ENCODE measurements at places on chromosomes 11 and 22.

DNA sequence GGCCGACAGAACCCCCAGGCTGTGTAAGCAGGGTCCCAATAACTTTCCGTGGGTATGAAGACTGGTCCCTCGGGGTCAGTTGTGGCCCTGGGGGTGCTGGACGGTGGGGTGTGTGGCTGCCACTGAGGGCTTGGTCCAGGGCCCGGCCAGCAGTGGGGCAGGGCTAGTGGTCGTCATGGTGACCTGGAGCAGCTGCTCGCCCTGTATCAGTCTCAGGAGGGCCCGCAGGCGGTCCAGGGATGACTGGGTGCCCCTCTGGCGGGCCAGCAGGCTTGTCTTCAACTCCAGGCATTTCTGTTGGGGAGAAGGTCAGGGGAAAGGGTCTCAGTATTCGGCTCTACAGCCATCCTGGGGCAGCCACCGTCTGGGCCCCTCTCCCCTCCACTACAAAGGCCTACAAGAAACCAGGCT lies 126.8 kb downstream of the PHF21B start:
- DNase-seq = peak; percentile 46

DNA sequence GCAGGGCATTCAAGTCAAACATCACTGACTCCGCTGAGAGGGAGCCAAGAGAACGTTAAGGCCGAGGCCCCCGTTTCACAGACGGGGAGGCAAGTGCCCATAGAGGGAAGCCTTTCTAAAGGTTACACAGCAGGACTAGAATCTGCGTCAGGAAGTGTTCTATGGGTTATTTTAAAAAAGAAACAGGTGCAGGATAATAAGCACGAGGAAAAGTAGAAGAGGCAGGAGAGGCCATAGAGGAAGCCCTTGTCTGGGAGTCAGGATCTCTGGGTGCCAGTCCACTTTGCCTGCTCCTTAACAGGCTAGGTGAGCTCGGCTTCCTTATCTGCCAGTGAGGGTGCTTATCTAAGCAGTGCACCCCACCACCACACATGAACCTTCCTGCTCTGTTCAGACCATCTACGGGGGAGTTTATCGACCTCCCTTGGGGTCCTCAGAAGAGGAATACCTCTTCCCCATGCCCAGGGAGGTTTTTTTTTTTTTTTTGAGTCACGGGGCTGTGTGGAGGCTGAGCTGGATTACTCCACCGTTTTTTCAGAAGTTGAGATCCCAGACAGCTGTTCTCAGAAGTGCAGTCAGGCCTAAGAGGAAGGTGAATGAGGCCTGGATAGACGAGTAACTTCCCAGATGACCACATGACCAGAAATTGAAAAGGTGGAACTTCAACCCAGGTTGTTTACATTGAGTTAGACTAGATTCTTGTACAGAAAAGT lies 1.2 kb upstream of the FCHSD2 start:
- peak; percentile 62 for DNase-seq

DNA sequence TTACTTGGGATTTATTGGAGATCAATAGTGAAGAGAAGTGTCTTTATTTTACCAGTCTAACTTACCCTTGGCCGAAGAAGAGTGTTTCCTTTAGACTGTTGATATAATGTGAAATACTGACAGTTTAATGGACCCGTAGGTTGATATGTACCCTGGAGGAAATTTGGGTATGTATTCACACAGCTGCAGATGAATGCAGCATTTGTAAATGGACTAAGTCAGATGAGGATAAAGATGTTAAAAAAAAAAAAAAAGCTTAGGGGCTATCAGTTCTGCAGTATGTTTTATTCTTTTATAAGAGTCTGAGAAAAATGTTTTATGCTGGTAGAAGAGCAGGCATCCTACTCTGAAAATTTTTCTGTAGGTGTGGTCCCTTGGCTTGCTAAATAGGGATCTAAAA lies 2.7 kb downstream of the REXO2 start:
- no peak for DNase-seq

GRCh38 chr11:119700536-119701346 lies 28.3 kb downstream of the NECTIN1 start:
- DNase-seq = no peak

DNA sequence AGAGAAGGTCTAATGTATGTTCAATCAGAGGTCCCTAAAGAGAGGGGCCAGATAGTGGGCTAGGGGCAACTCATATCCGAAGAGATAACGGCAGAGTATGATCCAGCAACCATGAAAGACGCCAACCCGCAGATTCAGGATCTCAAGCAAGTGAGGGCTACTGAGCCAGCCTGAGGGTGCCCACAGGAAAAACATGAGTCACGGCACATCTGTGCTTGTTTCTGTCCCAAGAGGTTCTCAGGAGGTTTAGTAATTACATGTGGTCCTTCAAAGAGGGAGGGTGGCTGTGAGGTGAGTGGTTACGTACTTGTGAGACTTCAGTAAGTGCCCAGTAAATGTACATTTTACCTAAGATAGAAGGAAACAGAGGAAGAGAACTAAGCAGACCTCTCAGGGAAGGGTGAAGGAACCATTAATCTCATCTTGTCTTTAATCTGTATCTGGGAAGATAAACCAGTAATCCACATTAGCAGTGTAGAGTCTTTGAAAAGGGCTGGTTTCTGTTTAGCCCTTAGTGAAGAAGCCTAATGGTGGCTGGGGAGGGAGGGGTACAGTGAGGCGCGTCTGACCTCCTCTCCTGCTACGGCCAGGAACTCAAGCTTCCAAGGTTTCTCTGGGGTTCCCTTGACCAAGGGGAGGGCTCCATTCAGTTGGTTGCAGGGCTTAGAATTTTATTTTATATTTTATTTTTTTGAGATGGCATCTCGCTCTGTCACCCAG lies 10.2 kb downstream of the SIRT3 start:
- no peak for DNase-seq

DNA sequence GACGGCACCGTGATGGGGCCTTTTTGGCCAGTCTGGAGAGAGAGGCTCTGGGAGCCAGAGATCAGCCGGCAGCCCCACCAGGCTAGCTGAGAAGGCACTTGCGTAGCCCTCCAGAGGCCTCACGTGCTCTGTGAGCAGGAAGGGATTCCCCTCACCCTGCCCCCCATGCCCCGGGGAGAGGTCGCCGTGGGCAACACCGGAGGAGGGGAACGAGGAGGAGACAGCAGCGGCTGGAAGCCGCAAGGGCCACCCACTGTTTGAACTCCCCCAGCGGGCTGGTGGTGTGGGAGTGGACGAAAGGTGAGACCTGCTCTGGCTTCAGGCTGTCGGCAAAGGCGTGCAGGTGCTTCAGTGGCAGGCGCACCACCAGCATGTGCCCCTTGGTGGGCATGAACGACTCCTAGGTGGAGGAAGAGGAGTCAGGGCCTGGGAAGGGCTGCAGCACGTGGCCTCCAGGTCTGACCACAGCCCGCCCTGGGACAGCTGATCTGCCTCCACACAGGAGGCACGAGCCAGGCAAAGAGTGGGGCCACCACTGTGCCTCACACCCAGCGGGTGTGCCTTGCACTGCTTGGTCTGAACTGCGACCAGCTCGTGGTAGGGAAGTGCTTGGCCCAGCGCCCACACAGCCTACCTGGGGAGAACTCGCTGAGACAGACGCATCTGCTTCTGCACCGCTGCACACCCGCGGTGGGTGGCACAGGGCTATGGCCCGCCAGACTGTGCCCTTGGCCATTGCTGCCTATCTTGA lies 99.9 kb downstream of the MED15 start:
- DNase-seq = no peak

GRCh38 chr11:31871310-31872075 lies 60.4 kb upstream of the PAX6 start:
- no peak for DNase-seq

DNA sequence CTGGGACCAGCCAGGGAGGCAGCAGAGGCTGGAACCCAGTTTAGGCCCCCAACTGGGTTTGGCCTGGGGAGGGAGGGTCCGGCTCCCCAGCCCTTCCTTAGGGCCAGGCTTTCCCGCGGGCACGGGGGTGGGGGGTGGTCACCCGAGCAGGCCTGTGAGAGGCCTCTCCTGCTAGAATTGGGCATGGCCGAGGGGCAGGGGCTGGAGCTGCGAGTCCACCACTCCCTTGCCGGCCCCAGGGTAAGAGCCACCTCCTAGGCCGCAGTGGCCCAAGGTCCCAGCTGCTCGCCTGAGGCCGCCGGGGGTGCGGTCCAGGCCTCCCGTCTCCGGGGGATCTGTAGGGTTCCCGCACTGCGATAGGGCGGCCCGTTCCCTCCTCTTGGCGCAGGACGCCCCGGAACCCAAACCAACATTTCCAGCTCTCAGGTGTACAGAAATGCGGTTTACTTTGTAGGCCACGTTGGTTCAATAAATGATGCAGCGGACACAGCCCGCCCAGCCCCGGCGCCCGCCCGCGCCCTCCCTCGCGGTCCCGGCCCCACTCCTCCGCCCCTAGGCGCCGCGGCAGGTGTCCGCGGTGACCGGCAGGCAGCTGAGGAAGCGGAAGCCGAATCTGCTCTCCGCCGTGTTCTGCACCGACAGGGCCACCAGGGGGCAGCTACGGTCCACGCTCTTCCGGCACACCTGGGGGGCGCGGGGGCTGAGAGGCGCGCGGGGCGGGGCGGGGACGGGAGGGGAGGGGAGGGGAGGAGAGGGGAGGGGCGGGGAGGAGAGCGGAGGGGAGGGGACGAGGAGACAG lies 5.9 kb downstream of the LMNTD2 start:
- peak; percentile 72 for DNase-seq

DNA sequence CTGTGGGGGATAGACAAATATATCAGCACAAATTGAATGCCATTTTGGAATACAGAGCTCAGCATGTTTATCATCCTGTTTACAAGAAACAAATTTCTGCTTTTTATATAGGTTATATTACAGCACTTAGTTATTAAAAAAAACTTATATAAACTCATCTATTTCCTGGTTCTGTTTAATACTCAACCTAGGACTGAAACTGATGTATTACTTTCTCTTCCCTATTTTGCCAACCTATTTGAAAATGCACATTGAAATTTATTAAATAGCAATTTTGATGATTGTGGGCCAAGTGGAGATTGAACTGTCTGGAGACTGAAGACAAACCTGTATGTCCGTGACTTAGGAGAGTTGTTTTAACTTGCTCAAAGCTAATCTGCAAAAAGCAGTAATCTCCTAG lies 288.3 kb upstream of the ANO3 start:
- no peak for DNase-seq

DNA sequence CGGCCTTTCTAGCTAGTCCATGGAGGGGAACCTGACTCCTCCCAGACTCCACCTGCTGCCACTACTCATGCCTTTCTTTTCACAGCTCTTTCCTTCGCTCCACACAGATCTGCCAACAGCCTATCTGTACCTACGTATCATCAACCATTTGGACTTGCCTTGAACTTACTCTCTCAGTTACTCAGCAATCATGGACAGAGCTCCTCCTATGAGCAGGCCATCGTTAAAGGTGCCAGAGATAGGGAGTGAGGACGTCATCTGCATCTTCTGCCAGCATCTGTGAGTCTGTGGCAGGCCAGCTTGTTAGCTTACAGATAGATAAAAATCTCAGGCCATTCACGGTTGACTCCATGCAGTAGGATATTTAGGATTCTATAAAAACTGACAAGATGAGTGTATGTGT lies 162.9 kb upstream of the ZBED5 start:
- DNase-seq = no peak

DNA sequence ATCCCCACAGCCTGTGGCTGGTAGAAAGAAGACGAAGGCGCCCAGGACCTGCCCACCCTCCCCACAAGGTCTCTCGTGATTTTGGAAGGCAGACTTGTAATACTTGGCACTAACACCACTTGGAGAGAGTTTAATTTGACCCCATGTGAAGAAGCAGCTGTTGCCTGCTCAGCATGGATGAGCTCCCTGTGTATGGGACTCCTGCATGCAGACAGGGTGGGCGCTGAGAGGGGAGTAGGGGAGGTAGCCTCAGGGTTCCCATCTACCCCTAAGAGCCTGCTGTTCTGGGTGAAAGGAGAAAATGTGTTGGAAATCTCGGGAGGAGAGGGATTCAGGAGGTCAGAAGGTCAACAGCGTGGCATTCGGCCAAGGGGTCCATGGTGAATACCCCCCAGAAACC lies 625.9 kb downstream of the TBC1D22A start:
- DNase-seq = no peak

GRCh38 chr11:97157221-97157740 lies 767.5 kb downstream of the JRKL start:
- no peak for DNase-seq

DNA sequence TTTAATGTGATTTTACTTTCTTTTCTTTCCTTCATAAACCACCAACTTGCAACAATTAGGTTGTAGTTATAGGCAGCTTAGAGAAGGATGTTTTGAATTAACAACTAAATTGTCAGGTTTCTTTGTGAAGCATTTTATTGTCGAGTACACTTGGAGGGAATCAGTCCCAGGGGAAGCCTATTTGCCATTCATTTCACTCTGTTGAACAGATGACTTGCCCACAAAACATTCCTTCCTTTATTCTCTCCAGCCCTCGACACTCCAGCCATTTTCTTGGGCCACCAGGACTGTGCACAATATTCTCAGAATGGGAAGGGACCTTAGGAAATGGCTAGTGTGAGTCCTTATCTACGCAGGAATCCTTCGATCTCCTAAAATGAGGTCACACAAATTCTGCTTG lies 620.6 kb downstream of the SOX6 start:
- DNase-seq = no peak

DNA sequence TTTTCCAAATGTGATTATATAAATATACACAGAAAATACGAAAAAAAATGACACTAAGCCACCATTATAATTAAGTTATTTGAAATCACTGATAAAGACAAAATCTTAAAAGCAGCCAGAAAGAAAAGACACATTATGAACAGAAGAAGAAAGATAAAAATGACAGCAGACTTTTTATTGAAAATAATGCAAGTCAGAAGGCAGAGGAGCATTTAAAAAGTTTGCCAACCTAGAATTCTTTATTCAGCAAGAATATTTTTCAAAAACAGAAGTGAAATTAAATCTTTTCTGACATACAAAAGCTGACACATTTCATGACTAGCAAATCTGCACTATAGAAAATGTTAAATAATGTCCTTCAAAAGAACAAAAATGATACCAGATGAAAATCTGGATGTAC lies 77.8 kb downstream of the CD82 start:
- no peak for DNase-seq

- no peak for DNase-seq
Observed at GRCh38 chr11:59218893-59219292, 6.2 kb upstream of the MPEG1 start.

GRCh38 chr22:24112188-24112587 lies 69.1 kb upstream of the SUSD2 start:
- no peak for DNase-seq

DNA sequence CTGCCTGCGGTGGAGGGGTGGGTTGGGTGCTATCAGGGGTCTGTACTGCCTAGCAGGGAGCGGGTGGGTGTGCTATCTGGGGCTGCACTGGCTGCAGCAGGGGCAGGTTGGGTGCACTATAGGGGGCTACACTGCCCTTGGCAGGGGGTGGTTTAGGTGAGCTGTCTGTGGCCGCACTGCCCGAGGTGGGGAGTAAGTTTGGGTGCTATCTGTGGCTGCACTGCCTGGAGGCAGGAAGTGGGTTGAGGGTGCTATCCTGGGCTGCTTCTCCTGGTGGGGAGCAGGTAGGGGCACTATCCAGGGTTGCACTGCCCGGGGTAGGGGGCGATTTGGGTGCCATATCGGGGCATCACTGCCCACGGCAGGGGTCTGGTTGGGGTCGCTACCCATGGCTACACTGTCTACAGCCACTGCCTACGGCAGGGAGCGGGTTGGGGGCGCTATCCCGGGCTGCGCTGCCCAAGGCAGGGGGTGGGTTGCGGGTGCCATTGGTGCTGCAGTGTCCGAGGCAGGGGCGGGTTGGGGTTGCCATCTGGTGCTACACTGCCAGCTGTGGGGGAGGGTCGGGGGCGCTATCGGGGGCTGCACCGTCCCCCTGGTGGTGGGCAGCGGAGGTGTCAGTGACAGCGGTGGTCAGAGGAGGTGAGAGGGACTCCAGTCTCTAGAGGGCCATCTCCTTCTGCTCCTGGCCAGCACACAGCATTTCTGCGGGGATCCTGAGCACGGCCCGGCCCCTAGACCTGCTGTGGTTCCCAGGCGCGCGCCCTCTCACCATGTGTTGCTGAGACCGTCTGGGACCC lies 1.3 kb upstream of the RFPL2 start:
- DNase-seq = peak; percentile 77
